Ascending aorta (tissue), 2 donors: ENCODE measurements at places on chromosomes 4 and X.

- H3K4me1 ChIP-seq: no peaks in the 10 kb centered on the region
- no peak for DNase-seq
These were observed 15.3 kb downstream of the SLC34A2 start for GRCh38 chr4:25670991-25671390.

DNA sequence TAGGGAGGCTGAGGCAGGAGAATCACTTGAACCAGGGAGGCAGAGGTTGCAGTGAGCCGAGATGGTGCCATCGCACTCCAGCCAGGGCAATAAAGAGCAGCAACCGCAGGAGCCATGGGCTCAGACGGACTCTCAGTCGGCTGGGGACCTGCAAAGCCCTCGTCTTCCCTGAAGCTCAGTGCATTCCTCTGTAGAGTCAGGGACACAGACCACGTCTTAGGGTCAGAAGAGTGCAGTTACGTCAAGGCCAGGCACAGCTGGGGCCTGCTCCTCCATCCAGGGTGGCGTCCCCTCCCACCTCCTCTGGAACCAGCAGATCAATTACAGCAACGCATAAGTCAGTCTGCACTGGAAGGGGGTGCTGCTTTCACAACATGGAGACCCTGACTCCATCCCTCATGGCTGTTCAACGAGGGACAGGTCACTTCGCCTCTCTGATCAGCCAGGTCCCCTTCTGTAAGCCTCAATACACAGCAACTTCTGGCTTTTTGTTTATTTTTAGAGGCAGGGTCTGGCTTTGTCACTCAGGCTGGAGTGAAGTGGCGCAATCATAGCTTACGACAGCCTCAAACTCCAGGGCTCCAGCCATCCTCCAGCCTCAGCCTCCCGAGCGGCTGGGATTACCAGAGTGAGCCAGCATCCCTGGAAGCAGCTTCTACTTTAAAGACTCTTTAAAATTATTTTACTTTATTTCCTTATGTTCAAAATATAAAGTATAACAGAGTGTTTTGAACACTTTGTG, 76.4 kb downstream of the ZFYVE28 start:
- H3K4me3 ChIP-seq: no peak overlapping the region
- no peaks in the 10 kb centered on the region for H3K36me3 ChIP-seq
- H3K27me3 ChIP-seq: no peaks in the 10 kb centered on the region
- H3K4me1 ChIP-seq: no peaks in the 10 kb centered on the region
- DNase-seq: no peak

- H3K27ac ChIP-seq: no peak overlapping the region
- DNase-seq: no peak
- no peaks in the 10 kb centered on the region for H3K36me3 ChIP-seq
- no peaks in the 10 kb centered on the region for H3K27me3 ChIP-seq
- no peaks in the 10 kb centered on the region for H3K4me1 ChIP-seq
These were observed 180.9 kb upstream of the GRID2 start for GRCh38 chr4:92122911-92123310.

- H3K4me3 ChIP-seq: peak overlapping the region; percentile 58
- H3K4me1 ChIP-seq: no peaks in the 10 kb centered on the region
- DNase-seq: no peak
- no peak overlapping the region for H3K27ac ChIP-seq
- no peaks in the 10 kb centered on the region for H3K36me3 ChIP-seq
These were observed 17.8 kb upstream of the PAGE2B start for GRCh38 chrX:55056820-55057674.

GRCh38 chr4:41142376-41143310, 71.7 kb downstream of the APBB2 start:
- H3K36me3 ChIP-seq: no peaks in the 10 kb centered on the region
- no peak for DNase-seq
- H3K27ac ChIP-seq: peak overlapping the region; percentile 92
- peaks cover 57% of the 10 kb centered on the region for H3K4me1 ChIP-seq
- H3K4me3 ChIP-seq: no peak overlapping the region

DNA sequence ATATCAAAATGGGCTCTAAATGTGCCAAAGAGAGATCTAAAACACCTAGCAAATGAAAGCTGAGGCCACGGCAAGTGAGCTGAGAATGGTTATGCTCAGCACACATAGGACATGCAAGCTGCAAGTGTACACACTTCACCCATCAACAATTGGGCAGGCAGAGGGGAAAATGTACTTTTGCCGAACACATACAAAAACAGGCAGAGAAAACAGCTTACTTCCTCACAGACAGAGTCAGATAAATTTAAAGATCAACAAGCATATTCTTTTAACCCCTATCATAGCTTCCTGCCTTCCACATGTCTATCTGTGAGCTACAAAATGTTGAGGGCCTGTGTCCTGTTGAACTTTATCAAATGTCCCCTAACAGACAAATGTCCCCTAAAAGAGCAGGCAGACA, 60.3 kb downstream of the SH3KBP1 start:
- H3K27me3 ChIP-seq: no peaks in the 10 kb centered on the region
- H3K36me3 ChIP-seq: no peaks in the 10 kb centered on the region
- no peak overlapping the region for H3K27ac ChIP-seq
- H3K4me3 ChIP-seq: no peak overlapping the region
- DNase-seq: no peak
